OCI-M1 (cell line): ENCODE measurements at places on chromosomes 4 and X.

GRCh38 chr4:162706051-162706450 lies 460.6 kb downstream of the NAF1 start:
- peak; percentile 36 for DNase-seq

DNA sequence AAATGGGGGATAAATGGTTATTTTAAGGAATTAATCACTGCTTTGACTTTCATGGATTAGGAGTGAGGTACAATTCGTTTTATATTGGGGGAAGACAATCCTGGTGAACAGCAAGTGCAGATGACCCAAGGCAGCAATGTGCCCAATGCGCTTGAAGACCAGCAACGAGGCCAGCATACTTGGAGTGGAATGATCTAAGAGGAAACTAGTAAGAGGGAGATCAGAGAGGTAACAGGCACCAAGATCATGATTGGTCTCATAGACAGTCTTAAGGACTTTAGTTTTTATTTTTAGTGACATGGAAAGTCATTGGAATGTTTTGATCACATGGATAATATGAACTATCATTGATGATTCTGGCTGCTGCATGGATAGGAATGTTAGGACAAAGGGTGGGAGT lies 90.6 kb downstream of the BMPR1B start:
- DNase-seq, result no peak

- no peak for DNase-seq
Observed at GRCh38 chr4:94536649-94537469, 85.1 kb downstream of the PDLIM5 start.

DNA sequence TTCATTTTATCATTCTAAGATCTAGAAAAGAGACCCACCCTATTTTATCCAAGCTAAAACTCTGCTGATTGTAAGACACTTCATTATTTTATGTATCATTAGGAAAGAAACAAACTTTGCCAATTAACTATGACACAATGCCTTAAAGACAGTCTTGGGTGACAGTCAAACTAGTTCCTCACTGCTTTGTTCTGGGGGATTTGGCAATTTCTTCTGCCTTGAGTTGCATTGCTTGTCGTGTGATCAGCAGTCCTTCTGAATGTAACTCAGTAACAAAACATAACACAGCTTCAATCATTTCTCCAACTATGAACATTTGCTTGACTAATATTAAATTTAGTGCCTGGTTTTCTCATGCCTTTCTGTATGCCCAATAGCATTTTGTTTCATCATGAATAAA lies 577.9 kb upstream of the DIPK2B start:
- no peak for DNase-seq

GRCh38 chr4:159002950-159003349 lies 99.9 kb upstream of the RAPGEF2 start:
- no peak for DNase-seq

DNA sequence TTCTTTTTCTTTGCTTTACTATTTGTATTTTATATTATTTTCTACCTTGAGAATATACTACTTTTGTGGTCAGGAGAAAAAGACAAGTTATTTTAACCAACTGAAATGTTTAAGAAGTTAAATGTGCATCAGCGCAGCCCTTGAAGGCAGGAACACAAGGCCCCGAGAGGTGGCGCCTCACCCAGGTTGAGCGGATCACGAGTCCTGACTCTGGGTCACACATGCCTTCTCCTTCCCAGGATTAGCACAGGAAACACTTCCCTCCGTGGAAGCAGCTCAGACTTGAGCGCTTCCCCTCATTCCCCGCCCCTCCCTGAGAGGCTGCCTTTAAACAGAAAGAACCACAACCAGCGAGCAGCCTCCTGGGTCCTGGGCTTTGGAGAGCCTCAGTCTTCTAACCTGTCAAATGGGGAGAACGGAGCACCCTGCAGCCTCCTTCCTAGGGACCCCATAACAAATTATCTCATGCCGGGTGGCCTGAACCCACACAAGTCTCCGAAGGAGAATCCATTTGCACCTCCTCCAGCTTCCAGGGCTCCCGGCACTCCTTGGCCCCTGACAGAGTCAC lies 217.6 kb downstream of the AFAP1 start:
- DNase-seq, result peak; percentile 5

- DNase-seq, result no peak
Observed at GRCh38 chrX:124393659-124394058, 47.3 kb downstream of the SH2D1A start.

DNA sequence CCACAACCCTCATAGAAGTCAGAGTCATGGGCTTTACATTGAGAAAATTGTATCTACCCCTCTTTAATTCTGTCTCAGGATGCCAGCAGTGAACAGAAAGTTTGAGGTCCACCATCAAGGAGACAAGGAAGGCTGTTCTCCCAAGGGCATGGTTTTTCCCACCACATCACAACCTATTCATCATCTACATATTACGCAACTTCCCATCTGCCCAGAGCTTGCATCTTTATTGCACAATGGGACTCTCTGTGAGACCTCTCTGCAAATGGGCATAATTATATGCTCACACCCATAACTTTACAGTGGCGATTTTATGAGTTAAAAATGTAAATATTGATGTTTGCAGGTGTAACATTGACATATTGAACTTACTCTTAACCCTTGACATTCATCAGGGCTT lies 38.9 kb downstream of the PAGE2 start:
- DNase-seq, result peak; percentile 65

DNA sequence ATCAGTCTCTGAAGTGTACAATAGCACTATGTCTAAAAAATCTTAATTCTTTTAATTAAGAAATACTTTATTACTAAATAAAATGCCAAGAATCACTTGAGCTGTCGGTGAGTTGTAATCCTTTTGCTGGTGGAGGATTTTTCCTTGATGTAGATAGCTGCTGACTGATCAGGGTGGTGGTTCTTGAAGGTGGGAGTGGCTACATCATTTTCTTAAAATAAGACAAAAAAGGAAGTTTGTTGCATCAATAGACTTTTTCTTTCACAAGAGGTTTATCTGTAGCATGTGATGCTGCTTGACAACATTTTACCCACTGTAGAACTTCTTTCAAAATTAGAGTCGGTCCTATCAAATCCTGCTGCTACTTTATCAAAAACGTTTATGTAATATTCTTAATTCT lies 68.8 kb upstream of the ZC4H2 start:
- no peak for DNase-seq

DNA sequence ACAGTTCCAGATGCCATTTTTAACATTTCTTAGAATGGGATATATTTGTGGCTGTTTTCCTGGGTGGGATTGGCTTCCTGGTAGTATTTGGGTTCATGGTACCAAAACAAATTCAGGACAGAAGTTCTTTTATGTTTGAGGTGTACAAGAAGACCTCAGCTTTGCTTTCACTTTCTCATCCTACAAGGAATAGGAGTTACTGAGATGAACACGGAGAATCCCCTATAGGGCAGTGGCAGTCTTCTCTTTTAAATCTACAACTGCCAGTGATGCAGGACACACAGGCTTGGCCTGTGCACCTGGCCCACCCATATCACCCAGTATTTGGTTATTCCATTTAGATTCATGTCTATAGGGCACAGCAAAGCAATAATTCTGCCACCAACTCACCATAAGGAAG lies 35.2 kb downstream of the SLC10A7 start:
- DNase-seq, result peak; percentile 82

DNA sequence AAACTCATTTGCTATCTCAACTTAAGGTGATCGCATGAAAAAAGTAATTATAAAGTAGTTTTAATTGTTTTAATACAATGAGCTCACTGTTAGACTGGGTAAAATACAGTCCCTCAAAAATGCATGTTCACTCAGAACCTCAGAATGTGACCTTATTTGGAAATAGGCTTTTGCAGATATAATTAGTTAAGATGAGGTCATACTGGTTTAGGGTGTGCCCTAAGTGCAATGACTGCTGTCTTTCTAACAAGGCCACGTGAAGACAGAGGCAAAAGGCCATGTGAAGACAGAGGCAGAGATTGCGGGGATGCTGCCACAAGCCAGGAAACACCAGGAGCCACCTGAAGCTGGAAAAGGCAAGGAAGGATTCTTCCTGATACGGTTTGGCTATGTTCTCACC lies 262.1 kb downstream of the NKX6-1 start:
- peak; percentile 46 for DNase-seq

DNA sequence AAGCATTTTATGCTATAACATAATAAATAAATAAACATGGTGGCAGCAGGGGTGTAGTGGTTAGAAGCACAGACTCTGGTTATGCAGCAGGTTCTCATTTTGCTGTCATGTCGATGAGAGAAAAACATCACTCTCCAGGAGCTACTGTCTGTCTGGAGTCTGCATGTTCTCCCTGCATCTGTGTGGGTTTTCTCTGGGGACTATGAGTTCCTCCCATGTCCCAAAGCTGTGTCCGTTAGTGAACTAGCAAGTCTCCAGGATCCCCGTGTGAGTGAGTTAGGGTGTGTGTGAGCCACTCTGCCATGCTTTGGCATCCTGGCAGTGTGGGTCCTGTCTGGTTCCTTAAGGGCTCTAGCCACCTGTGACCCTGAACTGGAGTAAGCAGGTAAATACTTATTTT lies 585.6 kb upstream of the AGA start:
- DNase-seq, result no peak

DNA sequence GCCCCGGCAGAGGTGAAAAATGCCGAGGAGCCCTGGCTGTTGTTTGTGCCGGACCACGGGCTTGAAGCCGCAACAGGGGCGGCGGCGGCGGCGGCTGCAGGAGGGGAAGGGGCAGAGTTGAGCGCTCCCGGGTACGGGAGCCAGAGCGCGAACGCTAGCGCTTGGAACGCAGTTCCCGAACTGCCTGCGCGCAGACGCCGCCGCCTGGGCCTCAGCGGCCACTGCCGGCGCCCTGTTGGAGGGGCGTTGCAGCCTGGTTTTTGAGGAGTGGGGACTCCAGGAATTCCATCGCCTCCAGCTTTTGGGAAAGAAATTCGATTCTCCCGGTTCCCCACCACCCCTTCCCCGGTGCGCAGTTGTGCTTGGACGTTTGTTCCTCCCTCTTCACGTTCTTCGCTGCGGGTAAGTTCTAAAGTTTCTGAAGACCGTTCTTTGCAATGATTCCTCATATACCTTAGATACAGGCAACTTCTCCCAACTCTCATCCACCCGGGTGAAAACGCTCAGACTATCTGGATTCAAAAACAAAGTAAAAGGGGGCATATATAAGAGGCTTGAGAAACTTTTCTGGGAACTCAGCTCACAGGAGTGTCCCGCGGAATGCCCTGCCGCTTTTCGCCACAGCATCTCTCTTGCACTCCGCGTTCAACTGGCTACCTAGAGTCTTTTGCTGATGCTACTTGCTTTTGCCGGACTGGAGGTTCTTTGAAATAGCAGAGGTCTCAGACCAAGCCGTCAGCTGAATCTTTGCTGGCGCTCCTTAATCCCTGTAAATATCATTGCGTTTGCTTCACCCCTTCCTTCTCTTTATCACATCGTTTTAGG lies 1.0 kb downstream of the FAT4 start:
- peak; percentile 63 for DNase-seq

DNA sequence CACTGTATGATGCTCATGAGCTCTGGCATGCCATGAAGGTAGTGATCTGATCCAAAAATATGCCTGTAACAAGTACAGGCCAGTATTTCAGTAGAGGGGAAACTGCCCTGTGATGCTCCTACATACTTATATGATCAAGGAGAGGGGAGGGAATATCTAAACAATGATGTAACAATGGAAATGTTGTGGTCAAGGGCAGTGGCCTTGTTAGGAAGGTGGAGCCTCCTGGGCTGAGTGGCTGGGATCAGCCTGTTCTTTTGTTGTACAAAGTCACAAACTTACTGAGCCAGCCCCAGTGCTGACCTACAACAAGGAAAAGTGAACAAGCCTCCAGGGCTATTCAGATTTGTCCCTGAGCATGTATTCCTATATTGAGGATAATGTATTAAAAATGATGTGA lies 70.3 kb downstream of the ANXA10 start:
- no peak for DNase-seq

DNA sequence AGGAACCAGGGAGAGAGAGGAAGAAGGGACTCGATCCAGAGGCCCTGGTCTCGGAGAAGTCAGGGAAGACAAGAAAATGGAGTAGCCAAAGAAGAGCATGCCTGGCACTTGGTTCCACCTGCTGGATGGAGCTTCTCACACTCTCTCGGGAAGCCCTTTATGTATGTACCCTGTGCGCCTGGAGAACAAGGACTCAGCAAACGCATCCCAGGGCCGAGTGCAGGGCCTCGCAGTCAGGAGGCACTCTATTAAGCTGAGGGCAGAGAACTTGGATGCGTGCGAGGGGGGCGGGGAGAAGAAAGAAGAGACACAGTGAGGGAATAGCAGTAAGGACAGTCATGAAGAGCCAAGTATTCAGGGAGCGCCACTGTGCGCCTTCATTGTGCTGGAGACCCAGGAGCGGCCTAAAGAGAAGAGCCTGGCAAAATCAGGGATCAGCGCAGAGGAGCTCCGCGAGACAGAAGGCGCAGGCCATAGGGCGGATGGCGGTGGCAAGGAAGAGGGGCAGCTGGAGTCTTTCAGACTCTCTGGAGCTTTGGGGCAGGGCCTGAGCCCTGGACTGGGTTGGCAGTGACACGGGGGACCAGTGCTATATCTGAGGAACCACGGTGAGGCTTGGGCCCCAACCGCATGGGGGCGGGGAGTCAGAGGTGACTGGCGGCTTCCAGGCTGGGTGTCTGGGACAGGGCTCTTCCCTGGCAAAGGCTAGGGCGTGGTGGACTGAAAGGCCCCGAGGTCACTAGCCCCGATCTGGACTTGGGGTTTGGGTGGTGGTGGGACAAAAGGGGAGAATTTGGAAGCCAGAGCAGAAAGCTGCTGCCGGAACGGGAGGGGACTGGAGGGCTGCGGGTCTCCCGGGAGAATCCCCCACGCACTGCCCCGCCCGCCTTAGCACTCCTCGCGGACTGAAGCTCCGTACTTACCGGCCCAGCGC lies 1.9 kb upstream of the SEPTIN6 start:
- DNase-seq, result peak; percentile 13

DNA sequence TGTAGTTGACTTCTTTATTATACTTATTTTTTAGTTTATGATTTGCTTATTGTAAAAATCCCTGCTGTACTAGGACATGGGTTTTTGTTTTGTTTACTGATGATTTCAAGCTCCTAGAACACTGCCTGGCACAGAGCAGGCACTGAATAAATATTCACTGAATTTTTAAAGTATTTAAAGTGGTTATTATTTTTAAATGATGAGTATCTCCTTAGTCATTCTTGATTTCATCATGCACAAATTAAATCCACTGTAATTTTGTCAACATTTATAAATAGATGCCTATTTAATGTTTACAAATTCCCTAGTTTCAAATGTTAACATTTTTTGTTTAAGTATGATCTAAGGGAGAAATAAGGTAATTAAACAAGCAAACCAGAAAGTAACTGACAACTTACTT lies 367.9 kb upstream of the SLIT2 start:
- no peak for DNase-seq

DNA sequence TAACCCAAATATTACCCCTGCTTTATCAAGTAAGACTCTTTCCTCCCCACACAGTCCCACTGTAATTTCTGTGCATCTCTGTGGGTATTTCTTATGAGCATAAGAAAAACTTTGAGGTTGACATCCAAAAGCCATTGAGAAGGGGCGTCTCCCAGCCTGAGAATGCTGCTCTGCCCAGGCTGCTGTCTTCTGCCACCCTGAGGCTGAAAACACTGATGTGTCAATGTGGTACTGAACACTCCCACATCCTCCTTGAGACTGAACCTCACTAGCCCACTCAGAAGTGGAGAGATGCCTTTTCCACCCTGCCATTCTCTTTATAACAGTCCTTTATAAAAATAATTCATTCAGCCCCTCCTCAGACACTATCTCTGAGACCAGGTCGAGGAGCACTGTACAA lies 120.8 kb downstream of the SMIM20 start:
- no peak for DNase-seq
